ENCODE measurements at places on chromosomes 3 and 15.

- no peak for DNase-seq
These were observed 625.6 kb upstream of the NAALADL2 start for GRCh38 chr3:174233511-174233910.

- DNase-seq: peak; percentile 60
These were observed 4.0 kb upstream of the SMCO1 start for GRCh38 chr3:196518966-196519717.

- DNase-seq: no peak
These were observed 44.1 kb downstream of the SLTM start for GRCh38 chr15:58889363-58889762.

- DNase-seq: no peak
These were observed 46.4 kb upstream of the MBNL1 start for GRCh38 chr3:152222327-152222726.

- DNase-seq: no peak
These were observed 20.1 kb downstream of the USP13 start for GRCh38 chr3:179672918-179673317.

DNA sequence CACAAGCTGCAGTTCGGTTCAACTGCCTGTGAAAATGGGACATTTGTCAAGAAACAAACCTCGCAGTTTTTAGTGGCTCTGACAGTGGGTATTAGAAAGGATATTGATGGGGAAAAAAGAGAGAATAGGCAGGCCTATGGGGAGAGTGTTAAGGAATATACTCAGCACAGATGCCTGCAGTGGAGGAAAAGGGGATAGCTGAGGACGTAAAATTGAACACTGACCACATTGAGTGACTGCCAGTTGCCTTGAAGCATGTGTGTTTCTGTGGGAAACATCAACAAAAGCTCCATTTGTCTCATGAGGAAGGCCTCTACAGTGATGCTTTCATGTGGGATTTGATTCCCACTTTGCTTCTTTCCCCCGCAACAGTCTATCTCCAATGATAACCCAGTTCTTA lies 1042.1 kb downstream of the TUSC7 start:
- no peak for DNase-seq

GRCh38 chr15:39211108-39211979 lies 369.5 kb upstream of the THBS1 start:
- DNase-seq: no peak

GRCh38 chr3:143977341-143978262 lies 6.0 kb downstream of the DIPK2A start:
- no peak for DNase-seq

DNA sequence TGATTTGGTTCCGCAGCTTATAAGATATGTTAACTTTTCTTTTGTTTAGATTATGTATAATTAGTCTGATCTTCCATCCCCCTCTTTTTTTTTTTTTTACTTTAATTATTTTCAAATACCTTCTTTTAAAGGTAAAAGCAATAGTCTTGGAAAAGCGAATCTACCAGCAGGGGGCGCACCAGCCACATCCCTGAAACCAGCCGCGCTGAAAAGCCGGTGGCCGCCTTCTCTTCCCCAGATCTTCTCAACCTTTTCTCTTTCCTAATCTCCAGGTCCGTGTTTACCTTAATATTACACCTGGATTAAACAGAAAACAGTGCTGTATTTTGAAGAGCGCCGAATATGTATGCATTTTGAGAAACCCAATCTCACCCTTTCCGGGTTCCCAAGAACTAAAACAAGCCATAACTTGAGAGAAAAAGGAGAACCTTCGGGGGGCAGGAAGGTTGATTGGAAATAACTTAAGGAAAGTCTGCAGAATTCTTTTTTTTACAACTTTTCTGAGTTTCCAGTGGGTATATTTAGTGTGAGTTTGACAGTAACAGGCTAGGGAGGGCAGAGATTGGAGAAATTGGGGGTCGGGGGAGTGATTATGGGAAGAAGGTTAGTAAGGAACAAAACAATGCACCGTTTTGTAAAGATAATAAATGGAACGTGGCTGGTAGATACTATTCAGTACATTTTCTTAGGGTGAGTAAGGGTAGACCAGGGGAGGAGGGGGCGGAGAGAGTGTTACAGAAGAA lies 2.0 kb upstream of the SOX2 start:
- peak; percentile 77 for DNase-seq

DNA sequence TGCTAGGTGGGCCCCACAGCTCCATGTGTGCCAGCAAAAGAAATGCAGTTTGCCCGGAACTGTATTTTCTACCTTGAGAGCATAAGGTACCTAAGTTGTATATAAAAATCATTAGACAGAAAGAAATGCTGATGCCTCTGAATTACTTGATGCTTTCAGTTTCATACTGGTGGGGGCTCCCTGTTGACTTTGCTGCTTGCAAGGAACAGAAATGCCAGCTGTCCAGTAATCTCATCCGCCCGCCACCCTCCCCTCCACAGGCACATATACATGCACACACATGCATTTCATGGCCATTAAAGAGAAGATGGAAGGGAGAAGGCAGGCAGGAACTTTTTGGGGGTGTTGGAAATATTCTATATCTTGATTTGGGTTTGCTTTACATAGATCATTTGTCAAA lies 38.4 kb downstream of the LIMD1 start:
- DNase-seq: no peak

DNA sequence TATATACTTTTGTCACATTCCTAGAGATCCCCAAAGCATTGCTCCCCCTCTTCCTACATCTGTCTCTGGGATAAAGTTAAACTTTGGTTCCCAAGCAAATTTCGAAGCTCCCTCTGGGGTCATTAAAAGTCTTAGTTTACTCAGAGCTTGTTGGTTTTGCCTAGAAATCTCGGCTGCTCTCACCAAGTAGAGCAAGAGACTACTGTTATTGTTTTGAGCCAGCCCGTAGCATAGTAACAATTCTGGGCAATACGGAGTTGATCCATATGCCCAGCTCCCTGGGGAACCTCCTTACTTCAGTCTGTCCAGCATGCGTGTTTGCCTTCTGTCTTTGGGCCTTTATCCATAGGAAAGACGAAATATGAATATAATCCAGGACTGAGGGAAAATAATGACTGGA lies 10.0 kb upstream of the P3H2 start:
- DNase-seq: no peak

DNA sequence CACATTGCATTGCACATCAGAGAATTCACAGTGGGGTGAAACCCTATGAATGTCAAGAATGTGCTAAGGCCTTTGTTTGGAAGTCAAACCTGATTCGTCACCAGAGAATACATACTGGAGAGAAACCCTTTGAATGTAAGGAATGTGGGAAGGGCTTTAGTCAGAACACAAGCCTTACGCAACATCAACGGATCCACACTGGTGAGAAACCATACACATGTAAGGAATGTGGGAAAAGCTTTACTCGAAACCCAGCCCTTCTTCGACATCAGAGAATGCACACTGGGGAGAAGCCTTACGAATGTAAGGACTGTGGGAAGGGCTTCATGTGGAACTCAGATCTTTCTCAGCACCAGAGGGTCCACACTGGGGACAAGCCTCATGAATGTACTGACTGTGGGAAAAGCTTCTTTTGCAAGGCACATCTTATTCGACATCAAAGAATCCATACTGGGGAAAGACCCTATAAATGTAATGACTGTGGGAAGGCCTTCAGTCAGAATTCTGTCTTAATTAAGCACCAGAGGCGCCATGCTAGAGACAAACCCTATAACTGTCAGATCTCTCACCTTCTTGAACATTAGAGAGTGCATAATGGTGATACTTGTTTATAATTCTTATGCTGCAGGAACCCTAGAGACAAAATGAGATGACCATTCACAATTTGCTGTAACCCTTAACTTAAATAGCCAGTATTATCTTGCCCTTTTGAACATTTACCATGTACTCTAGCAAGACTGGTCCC lies 9.0 kb downstream of the ZNF662 start:
- no peak for DNase-seq

DNA sequence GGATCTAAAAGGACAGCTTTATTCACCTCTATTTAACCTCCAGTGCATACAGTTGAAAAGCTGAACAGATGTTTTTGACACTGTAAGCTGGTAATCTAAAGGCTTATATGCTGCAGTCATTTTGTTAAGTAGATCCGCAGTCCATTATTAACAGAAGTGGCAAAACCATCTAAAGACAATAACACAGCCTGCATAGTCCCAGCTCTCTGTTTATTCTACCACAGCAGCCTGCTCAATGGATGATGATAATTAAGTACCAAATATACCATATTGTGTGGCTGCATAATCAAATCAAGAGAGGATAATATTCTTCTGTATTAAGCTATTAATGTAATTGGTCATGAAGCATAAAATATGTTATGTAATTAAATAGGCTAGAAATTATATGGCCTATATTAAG lies 207.1 kb downstream of the MEIS2 start:
- no peak for DNase-seq
